ENCODE measurements at places on chromosomes 5 and 9. TPM values are rescaled to one million over a fixed set of nuclear protein-coding genes. Genes with fewer than 3 reads are reported as not detected.

Gene NR2F1-AS1
- not detected for total RNA-seq

Gene SLC34A3
- total RNA-seq = not detected

Gene TAF11L5
- not detected for total RNA-seq

Gene TEX48
- not detected for total RNA-seq

Gene ANGPTL2
- 0.37 TPM for total RNA-seq

Gene KCNMB1
- not detected for total RNA-seq

Gene USP20
- total RNA-seq = 8.3 TPM

Gene PCSK1
- not detected for total RNA-seq

Gene QRFP
- total RNA-seq = not detected

Gene PCA3
- total RNA-seq = not detected

Gene RAB3C
- total RNA-seq = not detected

Gene PKN3
- total RNA-seq = 7.1 TPM

Gene PLCXD3
- not detected for total RNA-seq

Gene PCDHGA4
- 0.07 TPM for total RNA-seq

Gene EDIL3
- total RNA-seq = 0.04 TPM

Gene OMD
- total RNA-seq = not detected

Gene FOXD4L5
- 0.07 TPM for total RNA-seq

Gene MCCC2
- 42.6 TPM for total RNA-seq

Gene NR2F1
- total RNA-seq = not detected

Gene C5orf58
- total RNA-seq = not detected

Gene PDGFRB
- total RNA-seq = not detected

All from foreskin keratinocyte (primary cell).